ENCODE measurements at places on chromosomes 16 and 17. TPM values are rescaled to one million over a fixed set of nuclear protein-coding genes. Genes with fewer than 3 reads are reported as not detected.

The TMEM106A gene
- total RNA-seq = 0.48 TPM

The NOTUM gene
- not detected for total RNA-seq

The NPW gene
- under 0.01 TPM for total RNA-seq

The C1QTNF8 gene
- not detected for total RNA-seq

The SPSB3 gene
- total RNA-seq = 54.2 TPM
